AML-193 (cell line): ENCODE measurements at places on chromosomes 16 and 17.

- DNase-seq = peak; percentile 73
These were observed 5.7 kb downstream of the GRN start for GRCh38 chr17:44350733-44351226.

DNA sequence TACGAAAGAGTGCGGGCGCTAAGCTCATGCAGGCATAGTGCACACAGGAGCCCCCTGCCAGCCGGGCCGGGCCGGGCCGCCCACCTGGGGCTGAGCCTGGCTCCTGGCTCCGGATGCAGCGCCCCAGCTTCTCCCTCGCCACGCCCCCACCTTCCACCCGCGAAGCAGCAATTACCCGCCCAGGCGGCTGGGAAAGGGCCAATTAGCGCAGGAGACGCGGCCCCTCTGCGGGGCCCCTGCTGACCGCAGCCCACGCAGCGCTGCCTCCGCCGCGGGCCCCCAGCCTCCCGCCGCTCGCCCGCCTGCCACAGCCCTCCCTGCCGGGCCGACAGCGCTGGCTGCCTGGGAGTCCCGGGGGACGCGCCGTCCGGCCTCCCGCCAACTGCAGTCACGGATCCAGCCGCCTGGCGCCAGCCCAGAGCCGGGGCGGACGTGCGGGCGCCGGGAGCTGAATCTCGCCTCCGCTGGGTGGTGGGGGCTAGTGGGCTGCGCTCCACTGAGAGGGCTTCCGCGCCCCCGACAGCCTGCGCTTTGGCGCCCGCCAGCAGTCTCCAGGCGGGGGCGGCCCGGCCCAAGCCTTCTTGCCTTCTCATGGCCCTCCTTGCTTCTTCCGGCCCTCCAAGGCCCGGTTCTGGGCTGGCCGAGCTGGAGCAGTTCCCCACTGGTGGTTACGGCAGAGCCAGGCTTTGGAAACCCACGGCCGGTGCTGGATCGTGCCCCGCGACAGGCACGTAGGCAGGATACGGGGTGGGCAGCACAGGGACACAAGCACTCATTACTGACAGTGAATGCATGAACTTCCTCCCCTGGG is 14.9 kb upstream of the CBFB start:
- DNase-seq = no peak

GRCh38 chr16:85968041-85968920 is 69.3 kb downstream of the IRF8 start:
- DNase-seq = no peak

DNA sequence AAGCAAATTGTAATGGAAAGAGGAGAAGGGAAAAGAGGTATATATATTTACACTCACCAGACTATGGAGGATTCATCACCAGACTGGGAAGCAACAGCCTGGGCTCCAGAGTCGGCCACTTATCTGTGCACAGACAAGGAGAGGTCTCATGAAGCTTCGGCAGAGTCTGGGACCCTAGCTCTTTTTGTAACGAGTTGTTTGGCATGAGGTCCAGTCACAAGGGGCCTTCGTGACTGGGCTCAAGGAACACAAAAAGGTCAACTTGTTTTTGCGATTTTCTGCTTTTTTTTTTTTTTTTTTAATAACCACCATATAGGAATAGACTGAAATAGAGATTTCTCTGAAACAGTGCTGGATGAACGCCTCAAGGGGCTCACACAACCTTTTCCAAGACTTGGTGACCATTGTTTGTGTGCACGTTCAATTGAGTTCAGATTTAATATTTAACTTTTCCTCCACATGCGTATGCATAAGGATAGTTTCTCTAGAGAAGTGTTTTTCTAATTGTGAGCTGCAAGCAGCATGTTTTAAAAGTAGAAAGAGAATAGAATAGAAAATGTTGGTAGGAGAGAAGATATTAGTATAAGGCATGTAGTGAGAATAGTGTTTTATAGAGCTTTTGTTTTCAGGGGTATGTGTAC is 25.8 kb downstream of the BPTF start:
- DNase-seq = no peak

DNA sequence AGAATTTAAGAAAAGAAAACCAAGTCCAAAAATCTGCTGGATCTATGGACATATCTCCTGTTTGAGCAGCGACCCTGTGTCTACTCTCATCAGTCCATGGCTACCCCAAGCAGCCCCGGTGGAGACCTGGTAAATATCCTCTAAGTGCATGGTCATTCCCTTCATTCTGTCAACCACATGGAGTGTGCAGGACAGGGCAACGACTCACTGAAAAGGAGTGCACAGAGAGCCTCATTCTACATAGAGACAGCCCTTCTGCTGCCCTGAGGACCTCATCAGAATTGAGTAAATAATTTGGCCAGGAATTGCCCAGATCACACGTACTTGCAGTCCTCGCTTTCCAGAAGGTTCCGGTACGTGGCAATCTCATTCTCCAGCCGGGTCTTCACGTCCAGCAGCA is 3.0 kb downstream of the KRT38 start:
- DNase-seq = no peak

- DNase-seq = peak; percentile 82
These were observed 83.6 kb downstream of the IRF8 start for GRCh38 chr16:85982563-85982939.

- DNase-seq = no peak
These were observed 22.1 kb downstream of the NME2 start for GRCh38 chr17:51188271-51188833.

DNA sequence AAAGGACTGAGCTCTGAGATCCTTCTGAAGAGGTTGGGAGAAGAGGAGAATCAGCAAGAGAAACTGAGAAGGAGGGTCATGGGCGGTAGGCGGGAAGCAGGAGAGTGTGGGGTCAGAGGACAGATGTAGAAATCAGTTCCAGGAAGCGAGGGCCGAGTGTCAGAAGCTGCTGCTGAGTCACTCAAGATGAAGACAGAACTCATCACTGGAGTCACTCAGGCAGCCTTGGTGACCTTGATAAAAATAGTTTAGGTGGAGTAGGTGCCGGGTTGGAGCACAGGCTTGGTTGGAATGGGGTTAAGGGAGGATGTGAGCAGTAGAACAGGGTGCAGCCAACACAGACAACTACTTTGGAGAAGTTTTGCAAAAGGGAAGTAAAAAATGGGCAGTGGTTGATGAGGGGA is 6.1 kb upstream of the ITGAM start:
- DNase-seq = peak; percentile 95

- no peak for DNase-seq
These were observed 5.9 kb downstream of the SLC5A11 start for GRCh38 chr16:24851700-24852099.
